ENCODE measurements at places on chromosomes 4 and X.

GRCh38 chr4:112370466-112370865, 73.3 kb downstream of the ALPK1 start:
- DNase-seq, result no peak

GRCh38 chrX:39492497-39493162, 605.1 kb downstream of the BCOR start:
- DNase-seq, result no peak

GRCh38 chr4:89746377-89746776, 90.6 kb downstream of the SNCA start:
- no peak for DNase-seq

GRCh38 chr4:88240297-88240714, 44.1 kb downstream of the PPM1K start:
- no peak for DNase-seq

DNA sequence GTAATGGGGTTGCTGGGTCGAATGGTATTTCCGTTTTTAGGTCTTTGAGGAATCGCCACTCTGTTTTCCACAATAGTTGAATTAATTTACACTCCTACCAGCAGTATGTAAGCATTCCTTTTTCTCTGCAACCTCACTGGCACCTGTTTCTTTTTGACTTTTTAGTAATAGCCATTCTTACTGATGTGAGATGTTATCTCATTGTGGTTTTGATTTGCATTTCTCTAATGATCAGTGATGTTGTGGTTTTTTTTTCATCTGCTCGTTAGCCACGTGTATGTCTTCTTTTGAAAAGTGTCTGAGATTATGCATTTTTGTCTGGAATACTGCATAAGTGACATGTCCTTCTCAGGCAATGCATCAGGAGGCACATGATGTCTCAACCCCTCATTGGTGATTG, 28.8 kb downstream of the REPS2 start:
- DNase-seq, result no peak

- DNase-seq, result no peak
Observed at GRCh38 chr4:123643691-123644090, 247.1 kb downstream of the SPRY1 start.

GRCh38 chr4:156251373-156252065, 297.9 kb upstream of the CTSO start:
- DNase-seq, result no peak

DNA sequence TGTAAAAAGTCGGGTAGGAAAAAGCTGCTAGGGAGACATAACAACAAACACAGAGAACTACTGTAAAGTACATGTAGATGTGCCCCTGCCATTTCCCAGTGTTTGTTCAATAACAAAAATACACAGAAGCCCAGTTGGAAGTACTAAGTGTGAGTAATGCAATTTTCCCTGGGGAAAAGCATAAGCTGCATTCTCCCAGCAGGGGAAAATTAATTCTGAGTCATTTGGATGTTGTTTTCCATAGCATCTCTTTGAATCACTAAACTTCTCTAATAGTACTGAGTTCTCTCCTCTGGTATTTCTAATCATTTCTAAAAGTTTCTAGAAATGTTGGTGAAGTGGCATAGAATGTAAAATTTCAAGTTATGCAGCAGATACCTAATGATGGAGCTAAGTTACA, 1114.9 kb downstream of the C4orf33 start:
- DNase-seq, result no peak

- DNase-seq, result no peak
Observed at GRCh38 chrX:37745835-37746217, 34.0 kb upstream of the CYBB start.

GRCh38 chr4:185665655-185666054, 130.3 kb upstream of the PDLIM3 start:
- DNase-seq, result no peak

- no peak for DNase-seq
Observed at GRCh38 chr4:5869966-5870619, 22.8 kb downstream of the CRMP1 start.

- DNase-seq, result no peak
Observed at GRCh38 chr4:84719115-84719514, 136.2 kb downstream of the CDS1 start.
